ENCODE measurements at places on chromosomes 3 and 15.

DNA sequence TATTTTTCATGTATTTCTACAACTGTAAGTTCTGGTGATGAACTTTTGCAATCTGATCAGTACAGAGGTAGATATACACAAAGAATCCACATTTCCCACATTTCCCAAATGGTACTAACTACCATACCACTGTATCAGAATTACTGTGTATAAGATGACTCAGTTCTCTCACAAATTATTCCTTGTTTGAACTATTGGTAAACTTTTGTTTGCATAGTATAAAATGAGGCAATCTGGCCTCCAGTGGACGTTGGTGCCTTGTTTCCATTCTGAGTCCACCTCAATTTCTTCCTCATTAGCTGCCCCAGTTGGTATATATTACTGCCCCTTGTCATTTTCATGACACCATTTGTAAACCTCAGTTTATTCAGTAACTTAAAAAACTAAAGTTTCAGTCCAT, 38.5 kb downstream of the SPTSSB start:
- DNase-seq: no peak

GRCh38 chr3:55815262-55815661, 328.2 kb upstream of the WNT5A start:
- no peak for DNase-seq

DNA sequence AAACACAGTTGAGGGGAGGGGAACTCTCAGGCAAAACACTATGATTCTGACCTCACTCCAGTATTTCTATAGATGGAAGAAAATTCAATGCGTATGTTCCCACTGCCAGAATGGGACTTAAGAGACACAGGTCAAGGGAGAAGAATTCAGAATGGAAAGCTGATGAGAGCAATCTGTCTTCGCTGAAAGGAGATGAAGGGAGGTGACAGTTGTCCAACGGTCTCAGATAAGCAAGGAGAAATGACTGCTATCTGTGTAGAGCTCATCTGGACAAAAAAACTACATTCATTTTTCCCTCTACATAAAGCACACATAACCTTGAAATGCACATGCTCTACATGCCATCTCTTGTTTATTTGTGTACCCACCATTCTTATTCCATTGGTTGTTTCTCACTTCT, 405.1 kb downstream of the LSAMP start:
- no peak for DNase-seq

DNA sequence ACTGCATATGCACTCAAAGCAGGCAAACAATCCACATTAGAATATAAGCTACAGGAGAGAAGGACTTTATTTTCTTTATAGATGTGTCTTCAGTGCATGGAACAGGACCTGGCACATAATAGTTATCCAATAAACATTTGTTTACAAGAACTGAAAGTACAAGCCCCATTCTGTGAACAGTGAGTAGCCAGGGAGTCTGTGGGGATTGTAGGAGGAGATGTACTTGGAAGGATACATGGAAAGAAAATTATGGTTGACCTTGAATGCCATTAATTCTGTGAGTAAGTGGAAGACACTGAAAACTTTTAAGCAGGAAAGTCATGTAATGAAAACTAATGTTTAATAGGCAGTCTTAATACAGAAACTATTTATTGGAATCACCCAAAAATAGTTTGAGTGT, 28.3 kb downstream of the MASP1 start:
- no peak for DNase-seq

DNA sequence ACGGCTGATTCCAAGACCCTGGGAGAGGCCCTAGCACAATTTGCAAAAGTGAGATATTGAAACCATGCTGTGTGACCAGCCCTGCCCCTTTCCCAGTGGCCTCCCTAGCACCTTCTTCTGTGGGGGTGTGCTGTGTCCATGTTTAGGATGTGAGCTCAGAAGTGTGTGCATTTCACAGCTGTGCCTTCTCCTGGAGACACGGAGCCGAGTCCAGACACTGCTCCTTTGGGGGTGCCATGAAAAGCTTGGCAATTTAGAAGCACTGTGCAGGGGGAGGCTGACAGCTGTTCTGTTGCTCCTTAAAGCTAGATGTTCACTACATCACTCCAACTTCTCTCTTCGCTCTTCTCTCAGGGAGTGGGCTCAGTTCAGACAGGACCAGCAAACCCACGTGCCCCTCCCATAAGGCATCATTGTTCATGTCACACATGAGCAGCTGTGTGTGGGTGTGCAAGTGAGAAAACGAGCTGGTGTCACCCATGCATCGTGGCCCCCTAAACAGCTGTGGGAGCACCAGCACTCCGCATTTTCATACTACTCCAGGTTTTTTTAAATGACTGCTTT, 492.6 kb downstream of the GABRG3 start:
- DNase-seq: no peak

- no peak for DNase-seq
Measured at GRCh38 chr15:51365417-51365816, 24.0 kb downstream of the GLDN start.

DNA sequence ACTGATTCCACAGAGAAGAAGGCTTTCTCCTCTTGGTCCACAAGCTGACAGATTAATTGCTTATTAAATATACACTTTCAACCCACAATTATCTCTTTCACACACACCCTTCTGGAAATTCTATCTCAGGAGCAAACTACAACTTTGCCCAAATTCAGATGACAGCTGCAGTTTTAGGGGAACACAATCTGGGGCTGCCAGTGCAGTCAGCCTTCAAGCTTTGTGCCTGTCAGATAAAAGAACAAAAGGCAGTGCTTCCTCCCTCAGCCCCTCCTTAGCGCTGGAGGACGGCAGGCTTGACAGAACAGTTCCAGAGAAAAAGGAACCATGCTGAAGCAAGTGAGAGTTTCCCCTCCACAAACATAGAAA, 99.6 kb downstream of the TMCC1 start:
- DNase-seq: no peak

DNA sequence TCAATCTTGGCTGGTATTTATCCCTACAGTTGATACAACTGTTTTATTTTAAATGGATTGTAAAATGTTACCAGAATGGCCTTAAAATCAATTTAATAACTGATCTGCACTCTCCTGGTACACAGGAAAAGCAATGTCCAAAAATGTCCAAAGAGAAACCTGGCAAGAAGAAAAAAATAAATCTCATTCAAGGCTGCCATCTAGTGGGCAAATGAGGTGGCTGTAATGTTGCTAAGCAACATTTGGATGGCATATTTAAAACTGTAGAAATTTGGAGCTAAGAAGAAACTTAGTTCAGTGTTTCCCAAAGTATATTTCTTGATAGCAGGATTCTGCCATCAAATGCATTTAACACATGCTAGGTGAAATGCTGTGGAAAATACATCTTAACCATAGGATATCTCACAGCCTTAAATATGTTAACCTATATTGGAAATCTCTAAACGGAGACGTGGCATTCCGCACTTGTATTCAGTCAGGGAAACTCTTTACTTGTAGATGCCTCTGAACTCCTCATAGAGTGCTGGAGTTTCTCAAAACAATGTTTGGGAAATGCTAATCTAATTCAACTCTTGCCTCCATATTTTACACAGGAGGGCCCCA, 216.8 kb downstream of the ERC2 start:
- DNase-seq: no peak
